ENCODE measurements at places on chromosomes 16 and 17.

DNA sequence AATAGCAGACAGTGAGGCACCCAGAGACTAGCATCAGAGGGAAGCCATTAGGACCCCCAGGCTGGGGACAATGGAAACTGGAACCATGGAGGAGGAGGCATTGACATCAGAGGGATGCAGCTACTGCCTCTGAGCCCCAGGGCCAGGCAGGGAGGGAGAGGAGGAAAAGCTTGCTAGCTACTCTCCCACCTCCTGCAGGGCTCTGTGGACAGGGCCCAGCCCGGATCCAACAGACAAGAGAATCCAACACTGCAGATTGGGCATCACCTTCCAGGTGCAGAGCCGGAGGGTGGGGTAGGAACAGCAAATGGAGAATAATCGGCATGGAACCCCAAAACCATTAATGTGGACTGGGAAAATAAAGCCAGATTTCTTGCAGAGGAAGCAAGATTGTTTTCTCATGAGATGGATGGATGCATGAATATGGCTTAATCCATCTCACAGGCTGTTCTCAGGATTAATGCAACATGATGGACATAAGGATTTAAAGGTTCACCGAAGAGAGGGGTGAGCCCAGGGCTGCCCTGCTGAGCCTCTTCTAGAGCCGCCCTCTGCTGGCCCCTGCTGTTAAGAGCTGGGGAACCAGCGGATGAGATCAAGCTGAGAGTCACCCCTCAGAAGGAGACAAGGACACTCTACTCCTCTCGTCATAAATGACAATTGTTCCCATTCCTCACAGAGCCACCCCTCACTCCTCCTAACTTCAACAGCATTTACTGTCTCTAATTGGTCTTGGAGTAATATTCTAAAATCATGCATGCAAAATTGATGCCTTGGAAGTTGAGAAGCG is 48.8 kb downstream of the DNAH3 start:
- no peak for DNase-seq

DNA sequence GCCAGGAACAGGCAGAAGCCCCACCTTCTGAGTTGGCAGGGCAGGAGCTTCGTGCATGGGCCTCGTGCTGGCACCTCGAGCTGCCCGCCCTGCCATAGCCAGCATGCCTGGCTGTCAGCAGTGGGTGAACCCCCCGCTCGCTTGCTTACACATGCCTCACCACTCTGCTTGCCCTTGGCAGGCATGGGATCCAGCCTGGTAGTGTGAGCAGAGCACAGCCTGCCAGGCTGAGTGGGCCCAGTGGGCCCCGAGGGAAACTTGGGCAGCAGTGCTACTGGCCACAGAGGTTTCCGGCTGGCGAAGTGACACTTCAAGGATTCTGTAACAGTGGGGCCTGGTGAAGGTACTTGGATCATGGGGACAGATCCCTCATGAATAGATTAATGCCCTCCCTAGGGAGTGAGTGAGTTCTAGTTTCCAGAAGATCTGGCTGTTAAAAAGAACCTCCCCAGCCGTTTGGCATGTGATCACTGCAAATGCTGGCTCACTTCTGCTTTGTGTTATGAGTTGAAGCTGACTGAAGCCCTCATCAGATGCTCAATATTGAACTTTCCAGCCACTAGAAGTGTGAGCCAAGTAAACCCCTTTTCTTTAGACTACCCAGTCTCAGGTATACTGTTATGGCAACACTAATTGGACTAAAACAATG is 114.7 kb downstream of the BCAS3 start:
- no peak for DNase-seq

DNA sequence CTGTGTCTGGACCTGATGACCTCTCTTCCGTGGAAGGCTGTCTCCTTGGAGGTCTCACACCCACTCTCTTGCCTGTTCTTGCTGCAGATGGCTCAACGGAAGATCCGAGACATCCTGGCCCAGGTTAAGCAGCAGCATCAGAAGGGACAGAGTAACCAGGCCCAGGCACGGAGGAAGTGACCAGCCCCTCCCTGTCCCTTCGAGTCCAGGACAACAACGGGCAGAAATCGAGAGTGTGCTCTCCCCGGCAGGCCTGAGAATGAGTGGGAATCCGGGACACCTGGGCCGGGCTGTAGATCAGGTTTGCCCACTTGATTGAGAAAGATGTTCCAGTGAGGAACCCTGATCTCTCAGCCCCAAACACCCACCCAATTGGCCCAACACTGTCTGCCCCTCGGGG is 52.1 kb downstream of the IGF2BP1 start:
- no peak for DNase-seq

DNA sequence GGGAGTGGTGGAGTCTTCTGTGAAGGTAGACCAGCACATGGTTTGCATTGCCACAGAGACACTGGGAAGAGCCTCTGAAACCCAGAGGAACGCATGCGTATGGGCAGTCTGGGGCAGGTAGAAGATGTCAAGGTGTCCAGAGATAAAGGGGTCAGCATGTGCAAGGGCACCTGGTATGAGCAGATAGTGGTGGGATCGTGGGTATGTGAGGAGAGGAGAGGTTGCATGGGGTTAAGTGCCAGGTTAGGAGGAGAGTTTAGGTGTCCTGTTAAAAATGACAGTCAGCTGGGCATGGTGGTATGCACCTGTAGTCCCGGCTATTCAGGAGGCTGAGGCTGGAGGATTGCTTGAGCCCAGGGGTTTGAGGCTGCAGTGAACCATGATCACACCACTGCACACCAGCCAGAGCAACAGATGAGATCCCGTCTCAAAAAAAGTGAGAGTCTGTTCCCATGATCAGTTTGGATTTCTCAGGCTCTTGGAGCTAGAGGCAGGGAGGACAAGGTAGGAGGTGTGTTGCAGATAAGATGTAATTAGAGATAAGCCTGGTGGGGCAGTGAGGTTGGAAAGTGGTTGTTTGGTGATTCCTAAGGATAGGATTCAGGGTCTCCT is 3.0 kb downstream of the PYCARD start:
- no peak for DNase-seq

- no peak for DNase-seq
These were observed 27.4 kb downstream of the IQCK start for GRCh38 chr16:19745286-19746010.

DNA sequence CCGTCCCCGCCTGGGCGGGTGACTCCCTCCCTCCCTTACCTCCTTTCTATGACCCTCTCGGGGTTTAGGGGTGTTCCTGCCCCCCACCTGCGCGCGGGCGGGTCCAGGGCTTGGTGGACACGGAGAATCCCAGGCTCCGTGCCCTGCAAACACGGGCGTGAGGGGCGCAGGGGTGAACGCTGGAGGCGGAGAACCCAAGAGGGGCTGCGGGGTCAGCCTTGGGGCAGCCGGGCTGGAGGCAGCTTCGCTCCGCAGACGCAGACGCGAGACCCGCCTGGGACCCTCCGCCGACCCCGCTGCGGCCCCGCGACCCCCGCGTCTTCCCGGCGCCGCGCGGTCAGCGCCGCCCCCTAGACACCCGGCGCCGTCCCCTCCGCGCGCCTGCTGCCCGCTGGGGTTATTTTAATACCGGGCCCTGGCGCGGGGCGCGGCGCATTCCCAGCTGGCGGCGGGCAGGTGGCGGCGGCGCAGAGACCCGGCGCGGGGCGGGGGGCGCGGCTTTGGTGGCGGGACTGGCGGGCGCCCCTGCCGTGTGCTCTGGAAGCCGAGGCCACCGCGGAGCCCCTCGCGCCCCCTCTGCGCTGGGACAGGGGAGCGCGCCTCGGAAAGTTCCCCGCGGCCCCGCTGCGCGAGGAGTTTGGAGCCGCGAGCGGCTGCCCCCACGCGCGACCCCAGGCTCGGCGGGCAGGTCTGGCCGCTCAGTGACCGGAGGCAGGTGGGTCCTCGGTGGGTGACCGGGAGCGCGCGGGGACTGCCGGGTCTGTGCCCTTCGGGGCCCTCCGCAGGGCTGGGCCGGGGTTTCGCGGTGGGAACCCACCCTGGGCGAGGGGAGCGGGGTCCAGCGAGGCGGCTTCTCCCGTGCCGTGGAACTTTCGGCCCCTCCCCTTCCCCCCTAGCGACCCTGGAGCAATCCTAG is at the start of gene UTS2R:
Gene UTS2R, plus strand, starts transcription at position 433 of the 916 bp plus-strand sequence. CDS start 2,560 bp downstream, outside the sequence.
- no peak for DNase-seq

- DNase-seq: no peak
These were observed 26.0 kb downstream of the TBC1D16 start for GRCh38 chr17:80009391-80010282.

- DNase-seq: no peak
These were observed 292.0 kb downstream of the SEC14L1 start for GRCh38 chr17:77432742-77433141.

DNA sequence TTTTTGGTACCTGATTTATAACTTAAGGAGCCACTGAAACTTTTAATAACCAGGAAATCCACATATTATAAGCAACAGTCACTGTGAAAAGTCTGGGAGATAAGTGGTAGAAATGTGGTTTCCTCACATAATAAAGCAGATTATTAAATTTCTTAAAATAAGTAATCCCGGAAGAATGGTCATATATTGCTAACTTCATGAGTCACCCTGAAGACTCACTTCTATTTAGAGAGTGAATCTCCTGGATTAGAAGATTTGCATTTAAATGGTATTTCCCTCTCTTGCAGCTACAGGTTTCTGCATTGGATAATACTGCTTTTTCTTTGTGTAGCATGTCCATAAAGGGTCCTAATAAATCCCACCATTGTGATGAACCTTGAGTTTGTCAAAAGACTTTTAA is 1286.8 kb upstream of the CDH8 start:
- DNase-seq: no peak

DNA sequence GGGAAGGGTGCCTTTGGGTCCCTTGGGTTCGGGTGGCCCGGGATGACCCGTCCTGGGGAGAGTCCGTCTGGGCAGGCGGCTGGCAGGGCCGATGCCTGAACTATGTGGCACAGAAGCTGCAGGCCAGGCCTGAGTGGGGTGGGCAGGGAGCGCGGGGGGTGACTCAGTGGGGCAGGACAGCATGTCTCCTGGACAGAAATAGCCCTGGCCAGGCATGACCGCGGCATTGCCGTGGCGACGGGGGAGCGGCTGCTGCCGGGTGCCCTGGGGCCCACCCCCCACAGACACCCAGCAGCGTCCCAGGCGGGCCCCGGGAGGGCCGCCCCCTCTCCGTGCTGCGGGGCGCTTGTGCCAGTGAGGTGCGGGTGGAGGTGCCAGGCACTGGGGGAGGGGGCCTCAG is 1.8 kb upstream of the C1QTNF8 start:
- no peak for DNase-seq

DNA sequence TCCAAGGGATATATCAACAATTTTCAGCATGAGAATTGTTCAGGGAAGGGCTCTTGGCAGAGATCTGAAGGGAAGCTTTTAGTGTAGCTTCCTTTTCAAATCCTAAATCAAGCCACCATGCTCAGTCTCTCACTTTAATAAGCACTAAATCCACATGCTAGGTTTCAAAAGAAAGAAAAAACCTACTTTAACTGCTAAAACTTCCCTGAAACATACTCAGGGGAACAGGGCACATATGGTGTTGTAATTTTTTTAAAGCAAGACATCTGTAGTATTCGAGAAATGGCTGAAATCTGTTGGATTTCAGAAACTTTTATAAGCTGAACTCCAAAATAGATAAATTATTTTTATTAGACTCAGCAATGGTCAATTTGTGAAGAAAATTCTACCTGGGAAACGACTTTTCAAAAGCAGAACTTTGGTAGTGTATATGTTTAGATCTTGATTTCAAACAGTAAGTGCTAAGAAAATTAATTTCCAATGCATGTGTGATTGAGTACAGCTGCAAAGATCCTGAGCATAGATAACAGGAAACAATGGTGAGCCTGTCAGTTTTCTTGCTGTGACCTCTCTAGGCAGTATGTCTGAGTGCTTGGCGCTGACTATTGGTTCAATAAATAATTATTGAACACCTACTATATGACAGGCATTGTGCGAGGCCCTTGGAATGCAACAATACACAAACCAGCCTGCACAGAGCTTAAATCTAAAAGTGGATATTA is 804.5 kb upstream of the SOX9 start:
- no peak for DNase-seq

- no peak for DNase-seq
These were observed 408.1 kb downstream of the KCNJ2 start for GRCh38 chr17:70577456-70577855.

DNA sequence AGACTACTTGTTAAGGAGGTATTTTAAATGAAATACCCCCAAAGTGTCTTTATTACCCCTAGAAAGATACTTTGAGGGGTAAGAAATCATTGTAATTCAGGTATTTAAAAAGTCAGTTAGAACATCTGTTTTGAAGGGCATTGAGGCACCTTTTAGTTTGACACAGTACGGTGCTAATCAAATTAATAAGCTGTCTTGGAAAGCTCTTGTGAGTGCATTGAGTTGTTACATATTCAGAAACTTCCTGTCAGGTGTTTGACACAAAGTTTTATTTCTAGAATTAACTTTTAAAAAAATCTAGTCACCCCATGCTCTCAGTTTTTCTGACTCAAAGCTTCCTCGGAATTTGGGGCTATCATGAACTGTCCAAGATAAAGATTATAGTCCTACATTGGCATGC is 4.6 kb downstream of the RBBP6 start:
- DNase-seq: no peak

DNA sequence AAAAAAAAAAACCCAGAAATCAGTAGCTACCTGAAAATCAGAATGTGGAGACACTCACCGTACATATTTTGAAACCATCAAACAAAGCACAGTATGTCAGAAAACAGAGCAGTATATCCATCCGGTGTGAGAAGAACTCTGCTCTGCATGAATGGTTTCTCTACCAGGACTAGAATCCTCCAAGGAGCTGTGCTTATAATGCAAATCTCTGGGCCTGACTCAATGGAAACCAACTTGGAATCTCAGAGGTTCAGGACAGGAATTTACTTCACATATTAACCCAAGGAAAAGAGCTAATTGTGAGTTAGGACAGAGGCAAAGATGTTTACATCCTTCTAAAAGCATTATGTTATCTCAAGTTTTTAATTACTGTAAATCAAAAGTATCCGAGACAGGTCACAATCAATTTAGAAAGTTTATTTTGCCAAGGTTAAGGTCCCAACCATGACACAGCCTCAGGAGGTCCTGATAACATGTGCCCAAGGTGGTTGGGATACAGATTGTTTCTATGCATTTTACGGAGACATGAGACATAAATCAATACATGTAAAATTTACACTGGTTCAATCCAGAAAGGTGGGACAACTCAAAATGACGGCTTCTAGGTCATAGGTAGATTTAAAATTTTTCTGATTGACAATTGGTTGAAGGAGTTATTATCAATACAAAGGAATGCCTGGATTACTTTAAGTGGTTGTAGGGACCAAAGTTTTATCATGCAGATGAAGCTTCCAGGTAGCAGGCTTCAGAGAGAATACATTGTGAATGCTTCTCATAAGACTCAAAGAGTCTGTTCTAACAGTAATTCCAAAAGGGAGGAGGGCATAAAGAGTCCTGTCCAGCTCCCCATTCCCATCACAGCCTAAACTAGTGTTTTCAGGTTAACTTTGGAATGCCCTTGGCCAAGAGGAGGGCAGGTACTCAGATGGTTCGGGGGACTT is 164.1 kb downstream of the CDH8 start:
- DNase-seq: no peak

GRCh38 chr17:15649861-15650421 is 30.4 kb upstream of the FBXW10B start:
- DNase-seq: no peak

DNA sequence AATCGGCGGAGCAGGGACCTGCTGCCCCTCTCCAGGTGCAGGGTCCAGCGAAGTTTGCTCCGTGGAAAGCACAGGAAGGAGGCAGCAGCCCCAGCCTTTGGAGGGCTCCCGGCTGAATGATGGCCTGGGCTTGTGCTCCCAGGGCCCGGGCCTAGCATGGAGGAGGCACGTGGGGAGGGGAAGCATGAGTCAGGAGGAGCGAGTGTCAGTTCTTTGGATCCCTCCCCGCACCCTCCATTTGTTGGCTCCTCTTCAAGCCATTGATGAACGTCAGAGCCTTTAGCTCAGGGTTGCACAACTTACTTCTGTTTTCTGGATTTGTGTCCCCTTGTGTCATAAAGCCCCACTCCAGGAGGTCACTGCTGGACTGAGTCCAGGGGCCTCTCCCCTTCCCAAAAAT is 25.8 kb downstream of the TTYH2 start:
- no peak for DNase-seq
